ENCODE measurements at places on chromosomes 6 and 20.

- DNase-seq: no peak
Observed at GRCh38 chr20:41000628-41001027, 28.0 kb upstream of the TOP1 start.

DNA sequence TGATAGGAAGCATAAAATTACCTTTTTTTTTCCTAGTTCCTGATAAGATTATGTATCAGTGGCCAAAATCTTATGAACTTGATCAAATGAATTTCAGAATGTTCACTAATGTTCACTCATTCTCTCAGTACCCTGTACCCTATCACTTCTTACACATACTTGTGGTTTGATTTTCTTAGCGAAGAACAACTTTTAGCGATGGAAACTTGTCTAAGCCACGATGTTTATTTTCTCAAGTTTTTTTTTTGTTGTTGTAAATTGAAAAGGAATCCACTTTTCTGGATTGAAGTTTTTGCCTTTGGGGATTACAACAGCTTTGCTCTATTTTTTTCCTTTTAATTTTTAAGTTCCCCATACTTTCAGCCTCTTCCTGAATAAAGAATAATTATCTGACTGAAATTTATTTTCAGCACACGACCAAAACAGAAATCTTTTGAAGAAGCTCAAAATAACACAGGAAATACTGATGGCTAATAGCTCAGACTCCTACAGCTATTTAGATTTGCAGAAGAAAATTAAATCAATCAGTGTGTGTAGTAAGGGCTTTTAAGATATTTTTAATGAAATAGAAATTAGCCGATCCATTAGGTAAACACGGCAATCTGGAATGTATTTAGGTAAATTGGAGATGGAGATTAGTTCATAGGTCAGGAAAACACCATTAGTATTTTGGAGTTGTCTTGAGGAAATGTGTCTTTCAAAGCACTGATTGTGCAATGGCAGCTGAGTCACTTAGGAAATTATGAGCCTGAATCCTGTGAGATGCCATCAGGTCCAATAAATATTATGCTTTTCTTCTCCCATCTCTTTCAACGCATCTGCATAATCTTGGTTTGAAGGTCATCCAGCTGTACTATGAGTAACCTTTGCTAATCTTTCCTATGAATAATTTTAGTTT lies 217.5 kb downstream of the GJA1 start:
- no peak for DNase-seq

- no peak for DNase-seq
Observed at GRCh38 chr6:142235791-142236190, 66.0 kb upstream of the ADGRG6 start.

DNA sequence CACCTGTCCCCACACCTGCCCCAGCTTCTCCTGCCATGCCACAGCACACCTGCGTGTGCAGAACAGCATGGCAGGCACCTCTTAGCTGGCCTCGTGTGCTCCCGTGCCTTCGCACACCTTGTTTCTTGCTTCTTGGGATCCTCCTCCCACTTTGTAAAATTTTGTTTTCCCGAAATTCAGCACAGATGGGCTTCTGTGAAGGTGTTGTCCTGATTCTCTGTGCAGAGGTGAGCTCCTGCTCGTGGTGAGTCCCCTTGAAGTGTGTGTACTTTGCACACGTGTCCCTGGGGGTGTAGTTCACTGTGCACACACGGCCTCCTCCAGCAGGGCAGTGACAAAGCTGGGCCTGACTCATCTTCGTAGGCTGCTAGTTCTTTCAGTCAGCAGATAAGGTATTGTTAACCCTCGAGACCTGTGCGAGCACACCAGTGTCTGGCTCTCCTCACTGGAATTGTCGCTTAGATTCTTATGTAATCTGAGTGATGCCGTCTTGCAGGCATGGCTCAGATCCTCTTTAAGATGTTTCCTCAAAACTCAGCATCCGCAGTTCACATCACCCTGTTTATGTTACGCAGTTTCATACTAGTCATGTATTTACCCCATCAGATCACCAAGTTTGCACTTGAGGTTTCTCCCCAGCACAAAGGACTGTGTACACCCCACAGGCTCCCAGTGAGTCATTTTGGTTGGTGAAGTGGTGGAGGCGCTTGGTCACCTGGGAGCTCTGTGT lies 77.7 kb downstream of the CDYL start:
- DNase-seq: no peak

GRCh38 chr20:46308258-46309157 lies at the start of gene CDH22:
CDH22 (minus strand) TSS chr20:46308498; CDS start chr20:46251294, 57,204 bp downstream.
- no peak for DNase-seq

DNA sequence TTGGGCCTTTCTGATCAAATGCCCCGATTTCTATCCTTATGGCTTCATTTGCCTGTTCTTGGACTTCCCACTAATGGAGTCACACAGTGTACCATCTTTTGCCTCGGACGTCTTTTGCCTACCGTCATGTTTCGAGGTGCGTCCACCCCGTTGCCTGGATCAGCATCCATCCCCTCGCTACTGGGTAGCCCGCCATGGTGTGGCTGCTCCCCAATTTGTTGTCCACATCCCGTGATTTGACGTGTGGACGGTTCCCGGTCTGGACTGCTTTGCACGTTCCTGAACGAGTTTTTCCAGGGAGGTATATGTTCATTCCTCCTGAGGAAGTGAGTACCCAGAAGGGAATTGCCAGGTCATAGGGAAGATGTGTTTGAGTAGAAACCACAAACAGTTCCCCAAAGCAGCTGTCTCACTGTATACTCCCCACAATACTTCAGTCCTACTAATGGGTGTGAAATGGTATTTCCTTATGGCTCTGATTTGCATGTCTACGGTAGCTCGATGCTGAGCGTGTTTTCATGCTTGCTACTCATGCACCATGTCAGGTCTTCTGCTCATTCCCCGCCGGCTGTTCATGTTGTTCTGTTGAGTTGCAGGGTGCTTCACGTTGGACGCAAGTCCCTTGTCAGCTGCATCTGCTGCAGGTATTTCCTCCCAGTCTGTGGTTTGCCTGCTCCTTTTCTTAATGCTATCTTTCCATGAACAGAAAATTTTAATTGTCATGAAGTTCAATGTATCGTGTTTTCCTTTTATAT lies 86.8 kb upstream of the AFDN start:
- DNase-seq: no peak

- no peak for DNase-seq
Observed at GRCh38 chr6:154106251-154106650, 67.2 kb downstream of the OPRM1 start.

GRCh38 chr6:52351879-52352238 lies 10.1 kb upstream of the PAQR8 start:
- DNase-seq: no peak

DNA sequence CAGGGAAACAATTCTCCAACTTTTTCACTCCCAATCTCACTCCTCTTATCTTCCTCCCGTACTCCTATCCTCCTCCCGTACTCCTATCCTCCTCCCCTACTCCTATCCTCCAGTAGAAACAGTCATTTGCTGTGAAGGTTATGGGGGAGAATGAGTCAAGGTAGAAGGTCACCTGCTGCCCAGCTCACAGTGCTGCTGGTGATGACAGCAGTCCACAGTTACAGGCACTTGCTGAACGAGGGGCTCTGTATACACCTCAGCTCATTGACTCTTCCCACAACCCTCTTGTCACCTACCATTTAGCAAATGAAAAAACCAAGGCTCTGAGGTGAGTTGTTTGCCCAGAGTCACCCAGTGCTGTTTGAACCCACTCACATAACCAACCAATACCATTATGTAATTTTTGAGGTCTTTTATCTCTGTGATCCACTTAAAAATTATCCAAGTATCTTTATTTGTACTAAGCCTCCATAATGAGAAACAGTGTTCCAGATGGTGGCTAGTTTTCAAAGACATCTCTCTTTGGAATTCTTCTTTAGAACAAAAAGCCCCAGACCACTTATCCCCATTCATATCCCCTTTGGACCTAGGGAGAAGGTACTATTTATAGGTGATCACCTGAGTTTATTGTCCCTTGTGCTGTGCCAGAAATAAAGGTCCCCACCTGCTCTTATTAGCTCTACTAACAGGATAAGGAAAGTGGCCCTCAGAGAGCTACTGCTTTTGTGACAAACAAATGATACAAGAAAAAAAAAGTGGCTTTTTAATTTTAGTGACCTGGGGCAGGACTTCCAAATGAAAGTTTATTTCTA lies 53.2 kb downstream of the PTPN1 start:
- DNase-seq: no peak

- no peak for DNase-seq
Observed at GRCh38 chr6:112013051-112013450, 40.9 kb upstream of the CCN6 start.

GRCh38 chr6:124688369-124688768 lies 273.9 kb upstream of the RNF217 start:
- DNase-seq: no peak

DNA sequence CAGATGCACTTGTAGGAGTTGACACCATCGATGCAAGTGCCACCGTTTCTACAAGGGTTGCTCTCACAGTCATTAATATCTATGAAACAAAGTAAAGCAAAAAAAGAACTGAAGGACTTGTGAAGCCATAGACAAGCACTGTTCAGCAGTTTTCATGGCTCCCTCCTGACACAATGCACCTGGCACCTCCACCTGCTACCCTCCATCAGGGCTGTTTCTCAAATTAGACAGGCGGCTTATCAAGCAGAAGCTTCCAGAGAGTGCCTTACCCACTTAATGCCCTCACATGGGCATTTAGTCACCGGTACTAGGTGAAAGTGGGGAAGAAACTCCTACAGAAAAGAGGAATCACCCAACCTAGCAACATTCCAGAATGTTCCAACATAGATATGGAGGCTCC lies 27.8 kb downstream of the JAG1 start:
- no peak for DNase-seq

- DNase-seq: no peak
Observed at GRCh38 chr6:108535114-108535742, 25.5 kb upstream of the FOXO3 start.

DNA sequence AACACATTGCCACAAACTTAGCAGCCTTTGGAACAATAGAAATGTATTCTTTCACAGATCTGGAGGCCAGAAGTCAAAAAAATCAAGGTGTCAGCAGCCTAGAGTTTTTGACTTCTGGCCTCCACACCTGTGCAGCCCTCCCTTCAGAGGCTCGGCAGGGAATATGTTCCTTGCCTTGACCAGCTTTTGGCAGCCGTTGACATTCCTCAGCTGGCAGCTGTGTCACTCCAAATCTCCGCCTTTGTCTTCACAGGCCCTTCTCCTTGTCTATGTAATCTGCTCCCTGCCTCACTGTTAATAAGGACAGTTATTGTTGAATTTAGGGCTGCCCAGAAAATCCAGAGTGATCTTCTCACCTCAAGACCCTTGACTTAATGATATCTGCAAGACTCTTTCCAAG lies 17.2 kb upstream of the AHI1 start:
- DNase-seq: no peak

- DNase-seq: no peak
Observed at GRCh38 chr6:129565366-129565765, 144.6 kb downstream of the ARHGAP18 start.

- no peak for DNase-seq
Observed at GRCh38 chr20:51591871-51592270, 49.4 kb upstream of the NFATC2 start.

GRCh38 chr6:25747477-25747876 lies 7.1 kb upstream of the SLC17A4 start:
- DNase-seq: no peak

DNA sequence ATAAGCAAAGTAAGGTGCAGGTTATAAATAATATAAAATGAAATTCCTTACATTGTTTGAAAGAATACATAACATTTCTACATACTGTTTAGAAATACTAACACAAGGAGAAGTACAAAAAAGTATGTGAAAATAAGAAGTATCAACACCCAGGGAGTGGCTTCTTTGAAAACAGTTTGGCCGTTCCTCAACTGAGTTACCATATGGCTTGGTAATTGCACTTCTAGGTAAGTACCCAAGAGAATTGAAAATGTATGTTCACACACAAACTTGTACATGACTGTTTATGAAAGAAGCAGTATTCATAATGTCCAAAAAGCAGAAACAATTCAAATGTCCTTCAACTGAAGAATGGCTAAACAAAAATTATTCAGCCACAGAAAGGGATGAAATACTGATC lies 30.7 kb downstream of the PAK5 start:
- no peak for DNase-seq

DNA sequence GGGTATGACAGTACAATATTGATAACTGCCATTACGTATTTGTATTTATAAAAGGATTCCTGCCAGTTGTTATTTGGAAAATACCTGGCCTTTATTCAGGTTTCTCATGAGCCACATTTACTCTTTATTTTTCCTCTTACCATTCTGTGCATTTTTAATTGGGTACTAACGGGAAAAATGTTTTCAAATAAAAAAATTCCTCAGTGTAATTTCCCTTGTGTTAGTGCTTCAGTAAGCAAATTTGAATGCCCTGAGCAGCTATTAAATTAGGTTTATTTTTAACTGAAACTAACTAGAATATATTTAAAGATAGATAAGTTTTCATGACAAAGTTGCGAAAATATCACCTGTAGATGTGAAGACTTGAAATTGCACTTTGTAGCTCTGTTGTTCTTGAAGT lies 146.0 kb downstream of the PTCHD4 start:
- DNase-seq: no peak

- DNase-seq: no peak
Observed at GRCh38 chr6:118808793-118809638, 84.9 kb upstream of the ASF1A start.

- no peak for DNase-seq
Observed at GRCh38 chr6:149851461-149852110, 12.6 kb downstream of the LRP11 start.

DNA sequence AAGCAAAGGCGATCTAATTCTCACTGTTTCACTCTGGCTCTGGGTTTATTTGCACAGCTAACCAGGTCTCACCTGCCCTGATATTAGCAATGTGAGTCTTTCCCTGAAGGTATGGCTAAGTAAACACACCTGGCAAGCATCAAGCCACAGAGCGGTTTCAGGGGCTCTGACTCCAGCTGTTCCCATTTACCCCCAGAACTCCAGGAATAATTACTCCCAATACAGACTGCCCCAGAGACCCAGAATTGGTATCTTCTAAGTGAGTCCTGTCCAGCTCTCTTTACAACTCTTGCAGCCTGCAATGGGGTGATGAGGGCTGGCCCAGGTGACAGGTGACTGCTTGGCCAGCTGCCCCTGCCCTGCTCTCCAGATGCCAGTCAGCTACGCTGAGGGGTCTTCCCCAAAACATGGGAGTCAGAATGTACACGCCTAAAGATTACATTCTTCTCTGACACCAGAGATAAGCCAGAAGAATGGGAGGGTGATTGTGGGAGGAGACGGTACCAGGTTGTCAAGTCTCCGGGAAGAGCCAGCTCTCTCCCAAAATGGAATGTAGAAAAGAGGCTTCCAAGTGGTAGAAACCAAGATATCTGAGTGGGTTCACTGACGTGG lies 4.9 kb upstream of the LRRN4 start:
- no peak for DNase-seq

- DNase-seq: no peak
Observed at GRCh38 chr20:3067139-3068014, 4.0 kb upstream of the OXT start.

- DNase-seq: no peak
Observed at GRCh38 chr6:46626228-46626909, 26.2 kb downstream of the CYP39A1 start.

DNA sequence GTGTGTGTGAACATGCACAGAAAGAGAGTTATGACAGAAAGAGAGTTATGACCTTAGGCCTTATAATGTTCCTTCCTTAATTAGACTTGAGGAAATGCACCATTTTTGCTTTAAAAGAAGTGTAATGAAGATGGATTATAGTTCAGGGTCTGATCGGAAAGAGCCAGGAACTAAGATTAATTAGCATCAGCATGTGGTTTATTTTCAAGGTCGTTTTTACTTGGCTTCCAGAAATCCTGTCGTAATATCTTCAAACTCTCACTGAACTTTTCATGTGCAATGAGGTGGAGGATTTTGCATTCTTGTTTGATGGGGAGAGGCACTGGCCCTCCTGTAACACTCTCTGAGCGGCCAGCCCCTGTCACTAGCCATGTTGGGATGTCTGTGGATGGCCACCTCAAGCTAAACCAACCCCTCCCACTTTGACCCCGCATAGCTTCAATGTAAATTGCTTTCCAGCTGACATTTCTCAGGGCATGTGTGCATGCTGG lies 116.8 kb downstream of the CDC5L start:
- no peak for DNase-seq
